Activated CD4-positive, alpha-beta T cell treated with anti-CD3 and anti-CD28 coated beads for 36 hours (primary cell): ENCODE measurements at places on chromosomes 1 and 21.
A peak's percentile ranks its signal among the peaks of the same experiment; 100 is the strongest.

GRCh38 chr1:54003249-54003646, 14.7 kb downstream of the LDLRAD1 start:
- DNase-seq = no peak

DNA sequence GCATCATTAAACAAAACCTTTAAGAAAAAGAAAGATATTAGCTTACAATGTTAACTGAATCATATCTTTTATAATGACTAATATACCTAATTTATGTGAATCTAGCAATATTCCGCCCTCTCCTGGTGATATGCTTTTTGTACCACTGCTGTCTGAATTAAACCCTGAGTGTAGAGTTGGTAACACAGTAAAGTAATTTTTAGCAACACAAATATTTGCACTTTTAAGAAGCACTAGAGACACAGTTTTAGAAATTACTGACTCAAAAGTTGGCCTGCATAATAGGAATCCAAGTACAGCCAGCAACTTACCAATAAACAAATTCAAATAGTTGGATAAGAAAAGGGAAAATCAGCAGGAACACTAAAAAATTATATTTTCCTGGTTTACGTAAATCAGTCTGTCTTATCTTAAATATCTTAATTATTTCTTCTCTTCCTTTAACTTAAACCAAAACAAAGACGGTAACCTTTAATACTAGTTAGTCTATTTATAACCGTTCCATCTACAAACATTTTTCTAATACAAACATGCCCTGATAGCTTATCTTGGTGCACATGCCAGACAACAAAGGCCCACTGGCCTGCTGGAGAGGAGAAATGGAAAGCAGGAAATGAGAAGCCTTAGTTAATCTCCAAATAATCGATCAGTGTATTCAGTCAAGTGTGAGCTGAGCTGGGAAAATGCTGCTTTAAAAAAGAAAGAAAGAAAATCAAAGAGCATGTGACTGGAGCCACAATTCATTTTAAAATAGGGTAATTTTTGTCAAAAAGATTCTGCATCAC, 246.0 kb downstream of the RERE start:
- no peak for DNase-seq

GRCh38 chr1:81850031-81850430, 49.3 kb downstream of the ADGRL2 start:
- no peak for DNase-seq

- no peak for DNase-seq
Measured at GRCh38 chr1:208433086-208433485, 188.9 kb upstream of the PLXNA2 start.

GRCh38 chr1:111906111-111906510, 83.4 kb downstream of the KCND3 start:
- DNase-seq = no peak

DNA sequence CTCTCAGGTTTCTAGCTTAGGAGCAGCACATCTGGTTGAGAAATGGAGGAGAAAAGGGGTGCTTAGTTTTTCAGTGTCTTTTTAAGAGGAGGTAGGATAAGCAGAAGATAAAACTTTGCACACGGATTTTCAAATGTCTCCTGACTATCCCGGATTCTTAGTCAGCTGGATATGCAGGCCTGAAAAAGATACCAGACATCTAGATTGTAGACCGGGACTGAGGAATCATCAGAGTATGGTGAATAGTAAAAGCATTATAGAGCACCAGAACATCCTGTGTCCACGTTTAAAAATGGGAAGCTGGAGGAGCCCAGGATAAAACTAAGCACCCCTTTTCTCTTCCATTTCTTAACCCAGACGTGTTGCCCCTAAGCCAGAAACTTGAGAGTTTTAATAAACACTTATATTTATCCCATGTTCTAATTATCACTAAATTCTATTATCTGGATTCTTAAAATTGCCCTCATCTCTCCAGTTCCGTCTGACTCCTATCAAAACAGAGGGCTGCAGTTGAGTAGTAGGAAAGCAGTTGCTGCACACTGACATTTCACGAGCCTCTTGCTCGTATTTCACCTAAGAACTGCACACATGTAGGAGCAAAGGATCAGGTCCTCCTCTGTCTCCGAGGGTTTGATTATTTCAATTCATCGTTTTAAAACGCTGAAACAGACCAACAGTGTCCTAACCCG, 609 bp downstream of the PIGK start:
- DNase-seq = no peak

- no peak for DNase-seq
Measured at GRCh38 chr1:161502641-161503393, 2.4 kb upstream of the FCGR2A start.

DNA sequence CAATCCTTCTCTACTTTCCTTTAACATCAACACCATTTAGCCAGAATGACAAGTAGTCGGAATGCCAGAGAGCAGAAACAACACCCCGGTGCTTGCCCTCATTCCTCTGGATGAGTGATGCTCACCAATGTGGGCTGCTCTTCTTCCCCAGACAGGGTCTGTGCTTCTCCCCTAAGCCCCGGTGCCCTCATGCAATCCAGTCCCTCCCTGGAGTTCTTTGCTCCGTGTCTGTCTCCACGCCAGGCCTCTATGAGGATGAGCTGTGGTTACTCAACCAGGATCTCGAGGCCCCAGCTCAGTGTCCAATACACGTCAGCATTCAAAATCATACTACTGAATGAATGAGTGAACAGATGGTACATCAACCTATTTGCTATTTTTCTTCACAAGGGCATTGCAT, 29.7 kb upstream of the PDE9A start:
- DNase-seq = no peak

- peak; percentile 13 for DNase-seq
Measured at GRCh38 chr1:228180271-228180958, 14.8 kb downstream of the IBA57 start.

- no peak for DNase-seq
Measured at GRCh38 chr1:18868354-18868753, 8.9 kb upstream of the TAS1R2 start.

DNA sequence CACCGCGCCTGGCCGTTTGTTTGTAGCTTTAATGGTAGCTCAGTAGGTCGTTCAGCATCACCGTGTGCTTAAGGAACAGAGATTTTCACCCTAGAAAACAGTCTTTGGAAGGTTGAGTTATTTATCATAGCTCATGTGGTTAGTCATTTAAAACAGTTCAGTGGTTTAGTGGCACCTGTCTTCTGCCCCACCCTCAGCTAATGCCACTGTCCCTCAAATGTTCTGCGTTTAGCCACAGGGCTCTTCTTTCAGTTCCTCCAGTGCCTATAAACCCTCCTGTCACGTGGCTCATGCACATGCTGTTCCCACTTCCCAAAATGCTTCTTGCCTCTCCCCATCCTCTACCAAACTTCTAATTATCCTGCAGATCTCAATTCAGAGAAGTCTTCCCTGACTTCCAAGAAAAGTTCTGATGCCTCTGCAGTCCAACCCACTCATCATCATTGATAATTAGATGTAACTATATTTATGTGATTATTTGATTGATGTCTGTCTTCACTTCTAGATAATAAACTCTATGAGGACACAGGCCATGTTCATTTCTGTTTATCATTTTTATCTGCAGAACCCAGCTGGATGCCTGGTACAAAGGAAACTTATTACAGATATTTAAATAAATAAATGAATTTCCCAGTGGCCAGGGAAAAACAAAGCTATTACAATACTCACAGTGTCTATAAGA, 14.4 kb upstream of the DIPK1A start:
- DNase-seq = peak; percentile 24

DNA sequence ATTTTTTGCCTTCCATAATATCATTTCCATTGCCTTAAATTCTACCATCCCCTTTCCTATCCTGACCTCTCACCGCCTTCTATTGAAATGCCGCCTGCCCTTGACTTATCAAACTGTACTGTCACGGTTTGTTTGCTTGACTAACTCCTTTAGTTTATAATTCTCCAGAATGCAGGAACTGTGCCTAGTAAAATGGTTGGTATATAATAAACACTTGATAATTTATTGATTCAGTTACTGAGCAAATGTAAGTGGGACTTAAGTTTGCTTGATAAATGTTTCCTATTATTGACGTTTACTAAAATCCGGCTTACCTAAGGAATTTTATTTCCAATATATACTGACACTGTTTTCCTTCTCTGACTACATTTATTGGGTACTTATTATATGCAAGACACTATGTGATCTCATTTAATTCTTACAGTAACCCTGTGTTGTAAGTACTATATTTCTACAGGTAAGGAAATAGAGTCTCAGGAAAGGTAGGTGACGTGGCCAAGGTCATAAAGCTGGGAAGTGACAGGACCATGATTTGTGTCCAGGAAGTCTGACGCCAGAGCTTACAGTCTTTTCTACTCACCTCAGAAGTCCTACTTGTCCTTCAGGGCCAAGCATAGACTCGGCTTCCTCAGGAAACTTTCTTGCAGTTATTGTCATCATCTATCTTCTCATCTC, 35.7 kb downstream of the DPT start:
- no peak for DNase-seq

DNA sequence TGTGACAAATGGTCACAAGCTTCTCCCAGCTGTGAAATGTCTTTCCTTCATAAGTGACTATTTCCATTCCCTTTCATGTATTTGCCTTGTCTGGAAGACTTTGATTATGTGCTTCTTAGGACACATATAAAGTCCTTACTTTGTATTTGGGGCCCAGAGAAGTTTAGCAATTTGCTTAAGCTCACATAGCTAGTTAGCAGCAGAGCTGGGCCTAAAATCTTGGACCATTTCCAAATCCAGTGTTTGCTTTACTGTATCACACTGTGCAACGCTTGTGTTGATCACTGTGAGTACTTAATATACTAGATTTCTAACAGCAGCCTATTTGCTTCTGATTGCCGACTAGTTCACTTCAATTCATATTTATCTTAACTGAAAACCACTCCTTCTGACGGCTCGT, 2.2 kb upstream of the KCNA3 start:
- no peak for DNase-seq

DNA sequence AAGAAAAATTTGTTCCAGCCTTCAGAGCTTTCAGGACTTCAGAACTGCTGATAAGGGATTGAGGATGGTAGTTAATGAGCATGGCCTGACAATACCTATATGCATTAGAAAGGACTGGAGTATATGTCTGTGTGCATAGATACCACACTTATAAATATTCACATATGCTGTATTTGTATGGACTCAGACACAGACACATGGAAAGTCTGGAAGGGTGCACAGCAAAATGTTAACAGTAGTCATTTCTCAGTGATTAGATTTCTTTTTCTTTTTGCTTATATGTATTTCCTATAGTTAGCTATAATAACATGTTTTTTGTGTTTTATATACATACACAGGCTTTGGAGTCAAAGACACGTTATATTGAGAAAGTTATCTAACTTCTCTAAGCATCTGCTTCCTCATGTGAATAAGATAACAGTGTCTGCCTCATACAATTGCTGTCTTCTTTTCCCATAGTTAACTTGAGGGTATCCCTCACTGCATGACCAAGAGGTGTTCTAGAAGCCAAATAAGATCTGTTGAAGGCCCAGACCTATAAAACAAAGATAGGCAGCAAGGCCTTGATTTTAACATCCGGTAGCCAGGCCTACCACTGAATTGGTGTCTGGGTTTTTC, 31.3 kb downstream of the INPP5B start:
- no peak for DNase-seq

DNA sequence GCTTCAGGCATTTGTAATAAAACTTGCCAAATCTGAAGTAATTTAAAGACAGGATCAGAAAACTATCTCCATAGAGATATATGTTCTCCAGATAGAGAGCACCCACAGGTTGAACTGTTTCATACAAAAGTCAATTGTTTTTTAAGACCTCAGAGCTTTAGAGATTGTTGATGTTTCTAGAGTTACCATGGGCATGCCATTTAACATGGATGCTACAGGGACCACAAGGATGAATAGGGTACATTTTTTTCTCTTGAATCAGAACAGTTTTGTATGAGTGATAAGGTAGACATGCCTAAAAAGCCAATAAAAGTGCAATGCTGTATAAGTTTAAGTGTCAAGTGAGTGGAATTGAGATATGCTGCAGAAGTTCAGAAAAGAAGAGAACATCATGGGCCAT, 511.0 kb upstream of the CAMK1G start:
- DNase-seq = no peak

- DNase-seq = peak; percentile 66
Measured at GRCh38 chr1:184753608-184754475, 816 bp downstream of the EDEM3 start.

GRCh38 chr1:89640440-89640839, 7.5 kb downstream of the LRRC8C start:
- DNase-seq = no peak

GRCh38 chr1:1322418-1322817, 2.0 kb downstream of the INTS11 start:
- DNase-seq = no peak
